ENCODE measurements at places on chromosomes 12 and 14. TPM values are rescaled to one million over a fixed set of nuclear protein-coding genes. Genes with fewer than 3 reads are reported as not detected.

The OAS2 gene
- 146 TPM for total RNA-seq

The SMOC1 gene
- not detected for total RNA-seq

The KCNC2 gene
- not detected for total RNA-seq

The MED13L gene
- total RNA-seq, result 89.2 TPM

The RPGRIP1 gene
- total RNA-seq, result not detected

The PIWIL1 gene
- total RNA-seq, result not detected

The GNS gene
- total RNA-seq, result 218 TPM

The STXBP6 gene
- not detected for total RNA-seq

The SERPINA3 gene
- total RNA-seq, result 0.61 TPM

The MMP14 gene
- 251 TPM for total RNA-seq

The ANKRD33 gene
- 0.32 TPM for total RNA-seq

The ENDOU gene
- not detected for total RNA-seq

The SLC39A9 gene
- total RNA-seq, result 115 TPM

The CCND2 gene
- total RNA-seq, result 18.2 TPM

The RPS26 gene
- 189 TPM for total RNA-seq

The CD27 gene
- total RNA-seq, result not detected

The SDR9C7 gene
- not detected for total RNA-seq

The SRRM4 gene
- not detected for total RNA-seq

The KLHDC1 gene
- total RNA-seq, result 1.1 TPM

The EIF2B2 gene
- 194 TPM for total RNA-seq

The COCH gene
- total RNA-seq, result 0.65 TPM

The OR6C2 gene
- total RNA-seq, result not detected

The FGD6 gene
- 12.7 TPM for total RNA-seq

The CAPZA3 gene
- total RNA-seq, result not detected

The DPY19L2 gene
- total RNA-seq, result 1.9 TPM

The BDKRB2 gene
- 0.97 TPM for total RNA-seq

The CD163L1 gene
- 5.8 TPM for total RNA-seq

The CRY1 gene
- total RNA-seq, result 15.6 TPM

The WASHC3 gene
- 50.7 TPM for total RNA-seq

The TAS2R10 gene
- 0.97 TPM for total RNA-seq

The OR11H12 gene
- total RNA-seq, result not detected

The SELPLG gene
- not detected for total RNA-seq

The SSTR1 gene
- 1.9 TPM for total RNA-seq

The CKAP4 gene
- 149 TPM for total RNA-seq

The KRT6C gene
- total RNA-seq, result not detected

The LPAR5 gene
- total RNA-seq, result not detected

The EEA1 gene
- 21.9 TPM for total RNA-seq

The BTG1 gene
- 9.4 TPM for total RNA-seq

The ADAM21 gene
- 0.30 TPM for total RNA-seq

The WNT1 gene
- not detected for total RNA-seq

The BCAT1 gene
- 256 TPM for total RNA-seq
